H1 (cell line): ENCODE measurements at places on chromosomes 13 and 19. TPM values are rescaled to one million over a fixed set of nuclear protein-coding genes. Genes with fewer than 3 reads are reported as not detected.

Gene DLEU7
- 4.0 and 5.2 TPM in 2 replicates for polyA plus RNA-seq

Gene CCDC122
- 2.9 and 7.7 TPM in 2 replicates for polyA plus RNA-seq

Gene ICAM4
- 4.1 and 6.3 TPM in 2 replicates for polyA plus RNA-seq

Gene PNPLA6
- 55.1 and 121 TPM in 2 replicates for polyA plus RNA-seq
